ENCODE measurements at places on chromosomes 1 and 21.

DNA sequence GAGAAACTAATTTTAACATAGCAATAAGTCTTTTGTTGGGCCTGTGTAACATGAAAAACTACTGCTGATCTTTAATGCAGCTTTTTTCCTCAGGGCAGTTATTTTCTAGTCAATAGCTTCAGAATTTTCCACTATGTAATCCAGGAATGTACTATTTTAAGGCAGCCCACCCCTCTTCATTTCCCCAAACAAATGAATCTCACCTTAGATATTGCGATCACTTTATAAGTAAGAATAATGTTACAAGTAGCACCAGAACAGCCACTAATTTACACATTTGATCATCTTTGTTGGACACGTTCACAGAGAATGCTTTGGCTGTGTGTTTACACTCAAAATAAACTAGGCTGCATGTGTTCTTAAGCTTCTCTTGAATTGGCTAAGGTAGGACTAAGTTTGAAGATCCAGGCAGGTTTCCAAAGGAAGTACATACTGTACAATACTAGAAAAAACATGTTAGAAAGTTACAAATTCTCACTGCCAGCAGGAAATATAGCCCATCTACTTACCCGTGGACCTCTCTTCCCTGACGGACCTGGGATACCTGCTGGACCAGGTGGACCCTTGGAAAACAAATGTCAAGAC, 41.7 kb downstream of the COL24A1 start:
- no peak for DNase-seq

DNA sequence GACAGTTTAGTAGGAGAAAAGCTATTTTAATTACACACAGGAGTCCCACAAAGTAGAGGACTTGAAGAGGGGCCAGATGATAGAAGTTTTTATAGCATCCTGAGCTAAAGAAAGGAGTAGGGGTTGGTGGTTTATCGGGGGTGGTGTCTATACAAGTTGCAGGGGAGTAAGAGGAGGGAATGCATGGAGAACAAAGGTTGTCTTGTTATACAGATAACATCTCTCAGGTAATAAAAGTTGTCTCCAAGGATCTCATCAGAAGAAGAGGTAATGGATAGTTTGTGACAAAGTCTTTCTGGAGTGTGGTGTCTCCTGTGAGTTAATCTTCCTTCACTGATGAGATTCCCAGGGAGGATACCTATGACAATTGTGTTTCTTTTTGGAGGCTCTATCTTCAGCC, 23.4 kb upstream of the NUF2 start:
- no peak for DNase-seq

DNA sequence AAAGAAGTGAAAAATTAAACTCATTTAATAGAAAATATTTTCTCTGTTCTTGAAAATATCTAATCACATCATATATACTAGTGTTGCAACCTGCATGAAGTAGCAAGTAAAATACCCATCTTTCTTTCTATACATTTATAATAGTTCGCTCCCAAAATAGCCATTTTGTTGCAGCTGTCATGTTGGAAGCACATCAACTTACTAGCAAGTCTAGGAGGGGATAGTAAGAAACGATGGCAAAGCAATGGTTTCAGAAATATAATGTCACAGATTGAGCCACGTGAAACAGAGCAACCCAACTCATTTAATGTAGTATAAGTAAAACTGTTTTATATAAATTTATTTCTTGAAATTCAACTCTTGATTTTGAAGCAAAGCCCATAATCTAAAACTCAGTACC, 521.8 kb downstream of the LRRIQ3 start:
- no peak for DNase-seq

GRCh38 chr21:27225151-27225550, 258.3 kb upstream of the ADAMTS5 start:
- DNase-seq: no peak

DNA sequence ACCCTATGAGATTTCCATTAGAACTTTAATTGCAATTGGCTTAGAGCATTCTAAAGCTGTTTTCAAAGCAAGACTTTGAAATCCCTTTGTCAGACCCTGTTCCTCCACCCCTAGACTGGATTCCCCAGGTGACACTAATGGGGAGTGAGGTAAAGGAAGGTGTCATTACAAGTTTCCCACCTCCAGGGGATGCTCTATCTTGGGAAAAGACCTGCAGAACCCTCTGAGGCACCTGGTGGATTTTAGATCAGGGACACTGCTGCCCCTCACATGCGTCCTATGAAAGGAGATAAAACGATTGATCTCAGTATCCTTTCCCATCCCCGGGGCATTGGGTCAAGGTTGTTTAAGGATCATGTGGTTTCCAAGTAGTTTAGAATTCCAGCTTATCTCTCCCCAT, 80.3 kb upstream of the RGS4 start:
- DNase-seq: no peak

- no peak for DNase-seq
Observed at GRCh38 chr1:1470626-1471388, 758 bp upstream of the ATAD3B start.

GRCh38 chr1:19476450-19477190, 8.7 kb downstream of the CAPZB start:
- DNase-seq: peak; percentile 82

DNA sequence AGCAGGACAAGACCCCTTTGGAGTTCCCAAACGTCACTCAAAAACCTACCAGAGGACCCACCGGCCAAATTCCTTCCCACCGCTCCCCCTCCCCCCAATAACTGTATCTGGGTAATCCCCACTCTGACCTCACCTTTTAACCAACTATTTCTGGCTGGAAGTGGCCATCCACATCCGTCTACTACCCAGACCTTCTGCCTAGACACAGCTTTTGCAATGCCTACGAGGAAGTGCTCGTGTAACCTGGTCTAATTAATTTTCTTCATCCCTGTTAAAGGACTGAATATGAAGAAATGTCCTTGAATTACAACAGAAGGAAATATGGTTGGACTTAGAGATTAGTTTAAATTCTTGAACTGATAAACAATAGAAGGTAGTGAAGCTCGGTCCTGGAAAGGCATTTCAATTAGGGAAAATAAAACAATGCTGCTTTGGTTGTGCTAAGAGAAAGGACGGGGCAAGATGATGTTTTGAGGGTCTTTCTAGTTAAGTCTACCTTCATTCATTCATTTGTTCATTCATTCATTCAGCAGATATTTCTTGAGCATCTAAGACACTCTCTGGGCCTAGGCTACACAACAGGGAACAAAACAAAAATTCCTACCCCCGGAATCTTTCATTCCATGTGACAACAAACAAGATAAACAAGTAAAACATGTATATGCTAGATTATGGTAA, 18.8 kb downstream of the AVPR1B start:
- DNase-seq: no peak

DNA sequence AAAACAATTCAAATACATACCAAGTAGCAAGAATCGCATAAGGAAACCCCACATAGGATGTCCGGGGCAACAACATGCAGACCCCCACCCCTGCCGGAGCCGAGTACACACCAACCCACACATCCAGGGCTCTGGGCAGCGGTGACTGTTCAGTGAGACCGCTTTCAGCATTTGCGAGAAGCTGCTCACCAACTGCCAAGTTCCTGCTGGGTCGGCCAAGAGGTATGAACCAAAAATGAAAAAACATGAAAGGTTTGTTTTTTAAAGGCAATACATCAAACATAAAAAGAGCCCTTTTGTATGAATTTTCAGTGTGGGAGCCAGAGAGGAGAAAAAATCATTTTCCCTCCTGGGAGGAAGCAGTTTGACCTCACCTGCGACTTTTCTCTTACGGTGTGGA, 92.3 kb downstream of the SIM2 start:
- DNase-seq: no peak

DNA sequence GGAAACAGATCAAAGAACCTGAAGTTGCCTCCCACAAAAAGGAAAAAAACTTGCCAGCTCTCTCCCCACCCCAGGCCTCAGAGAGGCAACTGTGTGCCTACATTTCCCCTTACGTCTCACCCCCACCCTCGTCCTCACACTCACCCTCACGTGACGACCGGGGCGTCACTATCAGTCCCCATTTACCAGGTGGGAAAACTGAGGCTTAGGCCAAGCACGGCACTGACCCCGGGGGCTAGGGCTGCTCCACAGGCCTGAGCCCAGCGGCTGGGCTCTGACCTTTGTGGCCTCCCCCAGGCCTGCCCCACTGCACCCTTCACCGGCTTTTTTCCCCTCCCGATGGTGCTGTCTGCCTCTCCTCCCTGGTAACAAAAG, 51.5 kb upstream of the RUNX3 start:
- DNase-seq: no peak

GRCh38 chr1:30545365-30545764, 178.0 kb downstream of the MATN1 start:
- DNase-seq: no peak

DNA sequence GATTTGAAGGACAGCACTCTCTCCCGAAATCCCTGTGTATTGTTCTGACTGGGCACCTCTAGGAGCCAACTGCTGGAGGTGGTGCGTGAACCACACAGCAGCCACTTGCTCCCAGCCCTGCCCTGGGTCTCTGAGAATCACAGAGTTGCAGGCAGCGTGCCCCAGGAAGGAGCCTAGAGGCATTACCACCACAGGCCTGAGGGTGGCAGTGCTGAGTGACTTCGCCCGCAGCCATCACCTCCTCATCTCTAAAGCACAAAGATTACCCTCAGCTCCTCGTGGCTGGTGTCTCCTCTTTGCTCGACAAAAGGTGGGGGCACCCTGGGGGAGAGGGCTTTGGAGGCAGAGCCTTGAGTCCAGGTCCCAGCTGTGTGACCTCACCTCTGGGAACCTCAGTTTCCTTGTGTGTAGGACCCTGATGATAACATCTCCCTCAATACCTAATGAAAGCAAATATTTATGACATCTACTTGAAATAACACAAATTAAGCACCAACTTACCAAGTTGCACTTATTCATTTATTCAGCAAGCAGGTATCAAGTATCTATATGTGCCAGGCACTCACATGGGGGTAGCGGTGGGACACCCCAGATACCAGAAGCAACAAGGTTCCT, 86.3 kb downstream of the VWA5B1 start:
- DNase-seq: no peak

GRCh38 chr1:37085393-37085792, 51.1 kb upstream of the GRIK3 start:
- no peak for DNase-seq

- no peak for DNase-seq
Observed at GRCh38 chr1:202182040-202182877, 11.3 kb upstream of the LGR6 start.

DNA sequence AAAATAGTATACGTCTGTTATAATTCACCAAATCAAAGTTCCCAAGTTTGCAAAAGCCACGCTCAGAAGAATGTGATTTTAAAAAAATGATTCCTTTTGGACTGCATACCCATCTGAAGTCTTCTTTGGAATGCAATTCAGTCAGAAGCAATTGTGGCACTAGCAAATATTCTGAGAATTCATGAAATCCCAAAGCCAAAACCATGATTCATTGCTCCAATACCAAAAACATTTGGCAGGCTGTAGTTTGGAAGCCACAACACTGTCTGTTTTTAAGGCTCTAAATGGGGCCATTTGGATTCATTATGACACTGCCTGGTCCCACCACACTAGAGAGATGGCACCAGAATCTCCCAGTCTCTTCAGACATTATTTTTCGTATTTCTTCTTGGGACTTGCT, 21.8 kb upstream of the LRRC53 start:
- DNase-seq: no peak

GRCh38 chr1:246178717-246179311, 328.3 kb downstream of the SMYD3 start:
- DNase-seq: no peak

GRCh38 chr1:244730934-244731434, 78.1 kb downstream of the DESI2 start:
- DNase-seq: no peak

DNA sequence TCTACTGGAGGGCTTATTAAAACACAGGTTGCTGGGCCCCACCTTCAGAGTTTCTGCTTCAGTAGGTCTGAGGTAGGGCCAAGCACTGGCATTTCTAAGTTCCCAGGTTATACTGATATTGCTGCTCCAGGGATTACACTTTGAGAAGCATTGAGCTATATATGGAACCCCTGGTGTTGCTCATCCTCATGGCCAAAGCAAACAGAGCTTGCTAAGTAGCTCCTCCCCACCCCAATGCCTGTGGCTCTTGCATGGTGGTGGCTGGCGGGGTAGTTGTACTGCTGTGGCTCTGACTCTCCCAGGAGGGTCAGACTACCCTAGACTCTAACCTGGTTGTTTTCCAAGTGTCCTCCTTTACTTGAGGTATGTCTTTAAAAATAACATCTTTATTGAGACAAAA, 143.6 kb downstream of the SPATA46 start:
- no peak for DNase-seq

DNA sequence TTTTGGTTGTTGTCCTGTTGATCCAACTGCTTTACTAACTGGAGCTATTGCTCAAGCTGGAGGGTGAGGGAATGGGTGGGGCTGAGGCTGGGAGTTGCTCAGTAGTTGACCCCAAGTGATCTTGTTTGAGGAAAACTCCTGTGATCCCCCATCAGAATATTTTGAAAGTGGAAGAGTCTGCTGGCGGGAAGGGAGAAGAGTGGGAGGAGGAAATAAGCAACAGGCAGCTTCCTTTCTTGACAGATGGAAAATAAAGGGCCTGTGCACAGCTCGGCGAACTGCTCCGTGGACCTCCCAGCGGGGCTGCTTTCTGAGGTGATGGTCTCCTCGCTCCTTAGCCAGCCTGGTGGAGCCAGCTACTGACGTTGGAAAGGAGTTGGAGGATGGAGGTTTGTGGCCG, 199.1 kb upstream of the LMO4 start:
- no peak for DNase-seq

DNA sequence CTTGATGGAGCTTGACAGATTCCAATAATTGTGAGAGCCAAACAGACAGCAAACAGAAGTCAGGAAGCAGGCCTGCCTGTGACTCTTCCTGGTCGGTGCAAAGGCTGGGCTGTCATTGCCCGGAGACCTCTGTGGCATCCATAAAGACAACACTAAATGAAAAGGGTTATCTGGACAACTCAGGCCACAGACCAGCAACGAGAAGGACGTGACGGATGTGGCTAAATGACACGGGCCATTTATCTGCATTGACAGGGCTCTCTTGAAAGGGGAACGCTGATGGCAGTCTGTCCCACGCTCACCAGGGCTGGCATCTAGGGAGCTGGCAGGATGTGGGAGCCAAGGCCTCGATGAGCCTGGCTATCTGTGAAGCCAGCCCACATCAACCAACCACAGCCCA, 35.0 kb downstream of the HMGB4 start:
- no peak for DNase-seq

DNA sequence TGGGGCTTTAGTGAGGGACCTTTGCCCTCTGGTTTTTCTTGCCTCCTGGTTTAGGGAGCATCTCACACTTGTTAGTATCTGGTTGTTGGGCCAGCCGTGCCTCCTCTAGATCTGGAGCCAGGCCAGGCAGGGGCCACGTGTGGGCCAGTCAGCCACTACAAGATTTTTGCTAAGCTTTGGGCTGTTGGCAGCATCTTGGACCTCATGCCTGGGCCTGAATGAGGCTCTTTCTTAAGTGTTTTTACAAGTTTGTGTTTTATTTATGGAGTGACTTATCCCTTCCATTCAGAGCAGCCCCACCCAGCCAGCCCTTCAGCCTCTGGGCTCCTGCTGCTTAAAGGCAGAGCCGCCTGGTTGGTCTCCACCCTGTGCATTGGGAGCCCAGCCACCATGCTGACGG, 1.6 kb upstream of the SH3BGRL3 start:
- no peak for DNase-seq

Data from glomerular endothelial cell (primary cell).